ENCODE measurements at places on chromosomes 3 and 15.
A peak's percentile ranks its signal among the peaks of the same experiment; 100 is the strongest.

GRCh38 chr3:54999159-54999558, 71.3 kb upstream of the LRTM1 start:
- no peak for DNase-seq

DNA sequence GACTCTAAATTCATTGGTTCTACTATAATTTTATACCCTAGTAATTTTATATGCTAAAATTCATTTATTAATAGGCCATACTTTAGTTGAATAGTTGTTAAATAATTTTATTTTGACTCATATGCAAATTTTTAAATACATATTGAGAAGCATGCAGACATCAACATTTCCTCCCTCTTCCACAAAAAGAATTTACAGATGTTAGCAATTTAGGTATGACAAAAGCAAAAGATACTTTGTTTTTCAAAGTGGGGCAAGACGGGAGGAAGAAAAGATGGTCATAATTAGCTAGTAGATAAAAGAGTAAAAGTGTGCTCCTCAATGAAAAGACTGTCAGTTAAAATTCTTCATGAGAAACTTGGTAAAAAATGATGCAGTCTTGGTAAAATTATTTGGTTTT, 148.9 kb upstream of the TSPAN3 start:
- no peak for DNase-seq

DNA sequence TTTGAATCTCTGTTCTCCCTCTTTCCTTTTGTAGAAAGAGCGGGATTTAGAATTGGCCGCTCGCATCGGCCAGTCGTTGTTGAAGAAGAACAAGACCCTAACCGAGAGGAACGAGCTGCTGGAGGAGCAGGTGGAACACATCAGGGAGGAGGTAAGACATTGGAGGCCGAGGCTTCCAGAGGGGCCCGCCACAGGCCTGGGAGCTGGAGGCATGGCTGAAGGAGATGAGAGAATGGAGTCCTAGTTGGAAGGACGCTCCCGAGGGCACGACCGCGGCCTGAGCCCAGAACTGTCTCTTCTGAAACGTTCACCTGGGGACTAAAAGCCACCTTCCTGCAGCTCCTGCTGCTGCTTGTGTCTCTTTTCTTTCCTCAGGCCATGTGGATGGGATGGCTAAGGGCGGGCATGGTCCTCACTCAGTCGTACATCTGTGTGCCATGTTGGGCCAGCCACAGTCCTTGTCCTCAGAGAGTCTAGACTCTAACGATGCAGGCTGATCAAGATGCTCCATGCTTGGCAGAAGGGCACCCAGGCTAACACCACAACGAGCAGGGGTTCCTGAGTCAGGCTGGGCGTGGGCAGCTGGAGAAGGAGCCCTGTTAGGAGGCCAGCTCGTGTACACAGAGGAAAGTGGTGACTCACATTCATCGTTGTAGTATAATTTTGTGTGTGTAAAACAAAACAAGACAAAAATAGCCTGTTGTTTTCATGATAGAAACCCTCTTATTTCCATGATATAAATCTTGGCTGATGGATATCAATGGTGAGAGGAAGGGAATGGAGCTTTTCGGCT, 81.1 kb downstream of the CCK start:
- no peak for DNase-seq

DNA sequence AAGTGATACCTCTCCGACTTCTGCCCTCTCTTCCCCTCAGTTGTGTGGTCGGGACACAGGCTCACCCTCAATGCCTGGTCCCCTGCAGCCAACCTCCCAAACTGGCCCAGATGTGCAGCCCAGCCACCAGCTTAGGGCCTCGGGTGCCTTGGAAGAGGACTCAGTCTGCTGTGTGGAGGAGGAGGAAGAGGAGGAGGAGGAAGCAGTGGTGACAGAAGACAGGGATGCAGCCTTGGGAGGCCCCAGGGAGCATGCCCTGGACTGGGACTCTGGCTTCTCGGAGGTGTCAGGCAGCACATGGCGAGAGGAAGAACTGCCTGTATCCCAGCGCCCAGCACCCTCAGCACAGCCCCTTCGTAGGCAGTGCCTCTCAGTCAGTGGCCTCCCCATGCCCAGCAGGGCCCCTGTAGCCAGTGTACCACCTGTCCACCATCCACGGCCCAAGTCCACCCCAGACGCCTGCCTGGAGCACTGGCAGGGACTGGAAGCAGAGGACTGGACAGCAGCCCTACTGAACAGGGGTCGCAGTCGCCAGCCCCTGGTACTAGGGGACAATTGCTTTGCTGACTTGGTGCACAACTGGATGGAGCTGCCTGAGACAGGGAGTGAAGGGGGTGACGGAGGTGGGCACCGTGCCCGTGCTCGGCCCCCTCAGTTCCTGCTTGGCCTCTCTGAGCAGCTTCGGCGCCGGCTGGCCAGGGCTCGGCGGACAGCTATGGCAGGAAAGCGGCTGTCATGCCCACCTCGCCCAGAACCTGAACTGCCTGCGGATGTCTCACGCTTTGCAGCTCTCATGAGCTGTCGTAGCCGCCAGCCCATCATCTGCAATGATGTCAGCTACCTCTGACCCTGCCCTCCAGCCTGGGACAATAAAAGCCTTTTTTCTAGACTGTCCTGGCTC, 1.3 kb downstream of the INKA1 start:
- no peak for DNase-seq

DNA sequence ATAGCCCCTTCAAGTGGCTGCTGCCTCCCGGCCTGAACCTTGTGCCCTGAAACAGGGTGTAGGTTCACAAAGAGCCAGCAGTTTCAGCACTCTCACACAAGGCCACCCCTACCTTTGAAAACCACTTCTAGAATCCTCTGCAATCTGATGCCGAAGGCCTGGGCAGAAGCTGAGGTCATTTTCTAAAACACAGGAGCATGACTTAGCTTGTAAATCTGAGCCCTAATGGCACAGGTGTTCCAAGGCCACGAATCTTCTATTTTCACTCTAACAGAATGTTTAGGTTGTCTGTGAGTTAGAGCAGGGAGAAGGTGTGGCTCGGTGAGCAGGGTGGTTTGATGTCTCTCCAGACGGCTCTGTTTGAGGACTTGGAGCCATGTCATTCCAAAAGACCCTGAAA, 62.3 kb downstream of the SYNM start:
- DNase-seq, result no peak

DNA sequence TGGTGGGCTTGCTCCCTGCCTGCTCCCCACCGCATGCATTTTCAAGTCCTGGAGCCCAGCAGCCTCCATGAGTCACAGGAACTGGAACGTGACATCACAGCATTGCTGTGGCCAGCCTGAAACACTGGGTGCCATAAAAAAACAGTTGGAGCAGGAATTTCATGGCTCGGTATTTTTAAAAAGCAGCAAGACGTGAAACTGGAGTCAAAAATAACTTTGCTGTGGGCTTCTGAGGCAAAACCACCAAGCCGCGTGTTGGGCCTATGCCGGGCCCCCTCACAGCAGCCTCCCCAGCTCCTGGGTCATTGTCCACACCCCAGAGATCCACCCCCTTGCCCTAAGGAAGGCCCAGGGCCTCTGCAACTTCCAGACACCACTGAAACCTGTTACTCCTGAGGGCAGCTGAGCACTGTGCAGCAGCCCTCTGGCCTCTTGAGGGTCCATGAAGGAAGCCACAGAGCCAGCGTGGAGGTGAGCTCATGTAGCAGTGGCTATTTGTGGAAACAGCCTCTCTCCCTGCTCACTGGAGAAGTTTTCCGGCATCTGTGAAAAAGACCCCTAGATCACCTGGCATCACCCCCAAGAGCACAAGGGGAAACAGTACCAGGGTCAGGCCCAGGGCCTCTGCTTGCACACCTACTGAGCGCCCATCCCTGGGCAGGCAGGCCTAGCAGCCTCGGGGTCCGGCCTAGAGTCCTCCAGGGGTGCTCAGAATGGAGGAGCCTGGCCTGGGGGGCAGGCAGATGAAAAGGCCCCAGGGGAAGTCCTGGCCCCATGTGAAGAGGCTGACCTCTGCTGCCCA, 34.0 kb upstream of the DUSP7 start:
- DNase-seq, result no peak

DNA sequence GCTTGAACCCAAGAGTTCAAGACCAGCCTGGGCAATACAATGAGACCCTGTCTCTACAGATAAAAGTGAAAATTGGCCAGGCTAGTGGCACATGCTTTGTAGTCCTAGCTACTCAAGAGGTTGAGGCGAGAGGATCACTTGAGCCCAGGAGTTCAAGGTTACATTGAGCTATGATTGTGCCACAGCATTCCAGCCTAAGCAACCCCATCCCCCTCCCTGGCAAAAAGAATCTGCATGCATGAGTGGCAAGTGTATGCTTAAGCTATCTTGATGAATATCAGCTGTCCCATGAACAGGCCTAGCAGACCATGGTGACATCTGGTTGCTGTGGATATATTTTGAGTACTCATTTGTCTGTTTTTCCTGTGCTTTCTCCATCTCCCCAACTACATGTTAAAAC, 4.7 kb downstream of the ATRIP start:
- DNase-seq, result peak; percentile 48

- DNase-seq, result no peak
Observed at GRCh38 chr3:149895339-149895738, 75.4 kb downstream of the PFN2 start.

DNA sequence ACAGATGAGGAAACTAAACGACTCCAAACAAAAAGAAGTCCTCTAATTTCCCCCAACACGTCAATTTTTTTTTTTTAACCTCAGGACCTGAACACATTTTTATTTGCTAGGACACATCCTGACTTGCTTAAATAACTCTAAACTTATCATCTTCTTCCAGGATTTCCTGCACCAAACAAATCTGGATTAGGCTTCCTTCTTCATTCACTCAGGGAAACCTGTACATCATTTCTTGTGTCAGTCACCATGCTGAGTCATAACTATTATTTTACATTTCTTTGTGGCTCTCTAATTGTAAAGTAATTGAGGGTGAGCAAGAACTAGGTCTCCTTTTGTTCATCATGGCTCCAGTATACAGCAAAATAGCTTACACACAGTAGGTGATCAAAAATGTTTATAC, 433.4 kb upstream of the GBE1 start:
- DNase-seq, result no peak

- DNase-seq, result no peak
Observed at GRCh38 chr3:87206070-87206469, 21.0 kb upstream of the CHMP2B start.

DNA sequence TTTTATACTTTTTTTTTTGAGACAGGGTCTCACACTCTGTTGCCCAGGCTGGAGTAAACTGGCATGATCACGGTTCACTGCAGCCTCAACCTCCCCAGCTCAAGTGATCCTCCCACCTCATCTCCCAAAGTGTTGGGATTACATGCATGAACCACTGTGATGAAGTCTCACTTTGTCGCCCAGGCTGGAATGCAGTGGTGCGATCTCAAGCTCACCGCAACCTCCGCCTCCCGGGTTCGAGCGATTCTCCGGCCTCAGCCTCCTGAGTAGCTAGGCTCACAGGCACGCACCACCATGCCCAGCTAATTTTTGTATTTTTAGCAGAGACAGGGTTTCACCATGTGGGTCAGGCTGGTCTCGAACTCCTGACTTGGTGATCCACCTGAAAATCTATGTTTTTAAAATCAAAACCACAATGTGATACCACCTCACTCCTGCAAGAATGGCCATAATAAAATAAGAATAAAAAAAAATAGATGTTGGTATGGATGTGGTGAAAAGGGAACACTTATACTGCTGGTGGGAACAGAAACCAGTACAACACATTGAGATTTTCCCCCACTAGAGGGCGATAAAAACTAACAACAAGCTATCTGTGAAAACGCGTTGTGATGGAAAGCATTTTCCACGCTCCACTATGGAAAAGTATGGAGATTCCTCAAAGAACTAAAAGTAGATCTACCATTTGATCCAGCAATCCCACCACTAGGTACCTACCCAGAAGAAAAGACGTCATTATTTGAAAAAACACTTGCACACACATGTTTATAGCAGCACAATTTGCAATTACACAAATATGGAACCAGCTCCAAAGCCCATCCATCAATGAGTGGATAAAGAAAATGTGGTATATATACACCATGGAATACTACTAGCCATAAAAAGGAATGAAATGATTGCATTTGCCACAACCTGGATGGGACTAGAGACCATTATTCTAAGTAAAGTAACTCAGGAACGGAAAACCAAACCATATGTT, 26.8 kb upstream of the OCA2 start:
- DNase-seq, result peak; percentile 1

GRCh38 chr3:193783166-193783896, 190.3 kb downstream of the OPA1 start:
- no peak for DNase-seq

- DNase-seq, result no peak
Observed at GRCh38 chr15:88231909-88232644, 24.5 kb downstream of the NTRK3 start.

DNA sequence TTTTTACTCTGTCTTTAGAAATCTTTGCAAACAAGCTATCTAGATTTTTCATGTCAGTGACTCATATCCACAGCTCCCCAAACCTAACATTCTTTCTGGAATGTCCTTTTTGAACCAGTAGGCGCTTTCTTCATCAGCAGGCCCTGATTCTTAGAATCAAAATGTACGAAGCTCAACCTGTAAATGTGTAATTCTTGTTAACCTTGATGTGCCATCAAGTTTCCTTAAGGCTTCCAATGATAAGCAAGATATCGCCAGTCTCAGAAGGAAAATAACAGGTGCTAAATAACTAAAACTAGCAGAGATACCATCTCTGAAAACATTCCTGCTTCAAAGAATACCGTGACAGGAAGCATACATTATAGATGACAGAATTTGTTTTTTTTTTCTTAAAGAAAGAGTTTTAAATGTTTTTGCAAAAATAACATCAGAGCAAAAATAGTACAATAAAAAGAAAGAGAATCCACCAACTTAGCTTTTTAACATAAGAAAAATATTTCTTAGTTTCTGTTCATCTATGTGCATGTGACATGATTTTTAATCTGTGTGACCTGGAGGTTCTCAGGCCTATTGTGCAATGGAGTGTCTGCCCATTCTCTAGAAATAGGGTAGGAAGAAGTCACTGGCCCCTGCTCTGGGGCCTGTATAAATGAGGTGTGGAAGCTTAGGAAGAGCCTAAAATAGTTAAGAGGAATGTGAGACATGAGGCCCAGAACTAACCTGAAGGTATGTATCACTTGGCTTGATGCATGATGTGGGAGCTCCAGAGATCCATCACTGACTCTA, 14.7 kb upstream of the SECISBP2L start:
- no peak for DNase-seq

DNA sequence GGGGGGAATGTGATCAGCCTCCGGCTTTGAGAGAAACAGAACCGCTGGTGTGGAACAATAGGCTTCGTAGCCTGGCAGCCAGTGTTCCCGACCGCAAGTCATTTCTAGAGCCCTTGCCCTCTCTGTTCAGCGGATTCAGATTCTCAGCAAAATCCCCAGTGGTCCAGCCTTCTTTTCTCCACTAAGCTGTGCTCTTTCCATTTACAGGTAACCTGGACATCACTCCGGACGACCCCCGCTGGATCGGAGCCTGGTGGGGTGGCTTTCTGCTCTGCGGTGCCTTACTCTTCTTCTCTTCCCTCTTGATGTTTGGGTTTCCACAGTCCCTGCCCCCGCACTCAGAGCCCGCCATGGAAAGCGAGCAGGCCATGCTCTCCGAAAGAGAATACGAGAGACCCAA, 250.6 kb downstream of the SLCO3A1 start:
- DNase-seq, result no peak

DNA sequence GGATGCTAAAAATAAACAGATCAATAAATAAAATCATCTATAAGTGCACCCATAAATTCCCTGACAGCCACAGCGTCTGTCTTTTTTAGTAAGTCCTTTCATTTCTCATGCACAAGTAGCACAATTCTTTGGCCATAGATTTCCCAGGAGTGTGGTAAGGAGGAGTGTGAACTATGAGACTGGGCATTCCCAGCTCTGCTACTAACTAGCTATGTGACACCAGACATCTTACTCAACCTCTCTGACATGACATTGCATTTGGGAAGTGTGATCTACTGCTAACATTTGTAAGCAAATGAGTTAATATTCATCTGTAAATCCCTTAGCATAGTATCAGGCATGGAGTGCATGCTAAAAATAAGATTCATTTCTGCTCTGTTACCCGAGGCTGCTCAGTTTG, 301.7 kb downstream of the NTRK3 start:
- DNase-seq, result no peak
